ENCODE measurements at places on chromosomes 12 and 14.

DNA sequence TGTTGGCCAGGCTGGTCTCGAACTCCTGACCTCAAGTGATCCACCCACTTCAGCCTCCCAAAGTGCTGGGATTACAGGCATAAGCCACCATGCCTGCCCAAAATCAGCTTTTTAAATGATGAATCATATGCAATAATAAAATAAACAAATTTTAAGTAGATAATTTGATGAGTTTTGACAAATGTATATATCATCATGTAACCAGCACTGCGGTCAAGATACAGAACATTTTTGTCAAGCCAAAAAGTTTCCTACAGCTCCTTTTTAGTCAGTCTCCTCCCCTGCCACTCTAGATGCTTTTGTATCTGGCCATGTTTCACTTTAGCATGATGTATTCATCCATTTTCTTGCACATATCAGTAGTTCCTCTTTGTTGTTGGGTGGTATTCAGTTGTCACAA is 17.2 kb downstream of the FRMD6 start:
- no peak for DNase-seq

GRCh38 chr14:72503696-72504368 is 390.1 kb downstream of the DPF3 start:
- DNase-seq: no peak

DNA sequence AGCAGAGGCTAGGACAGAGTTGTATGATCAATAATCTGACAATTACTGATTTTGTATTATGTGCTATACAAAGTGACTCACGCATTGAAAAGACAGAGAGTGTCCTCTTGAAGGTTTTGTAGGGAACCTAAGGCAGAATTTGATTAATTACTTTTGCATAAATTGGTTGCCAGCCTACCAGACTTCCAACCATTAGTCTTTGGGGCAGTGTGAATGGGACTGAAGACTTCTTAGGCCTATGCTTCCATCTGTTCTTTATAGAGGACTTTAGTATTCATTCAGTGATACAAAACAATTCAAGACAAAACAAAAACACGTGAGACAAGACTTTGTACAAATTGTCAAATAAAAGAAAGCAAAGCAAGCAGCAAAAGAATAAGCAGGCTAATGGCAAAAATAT is 46.5 kb downstream of the ATL1 start:
- no peak for DNase-seq

DNA sequence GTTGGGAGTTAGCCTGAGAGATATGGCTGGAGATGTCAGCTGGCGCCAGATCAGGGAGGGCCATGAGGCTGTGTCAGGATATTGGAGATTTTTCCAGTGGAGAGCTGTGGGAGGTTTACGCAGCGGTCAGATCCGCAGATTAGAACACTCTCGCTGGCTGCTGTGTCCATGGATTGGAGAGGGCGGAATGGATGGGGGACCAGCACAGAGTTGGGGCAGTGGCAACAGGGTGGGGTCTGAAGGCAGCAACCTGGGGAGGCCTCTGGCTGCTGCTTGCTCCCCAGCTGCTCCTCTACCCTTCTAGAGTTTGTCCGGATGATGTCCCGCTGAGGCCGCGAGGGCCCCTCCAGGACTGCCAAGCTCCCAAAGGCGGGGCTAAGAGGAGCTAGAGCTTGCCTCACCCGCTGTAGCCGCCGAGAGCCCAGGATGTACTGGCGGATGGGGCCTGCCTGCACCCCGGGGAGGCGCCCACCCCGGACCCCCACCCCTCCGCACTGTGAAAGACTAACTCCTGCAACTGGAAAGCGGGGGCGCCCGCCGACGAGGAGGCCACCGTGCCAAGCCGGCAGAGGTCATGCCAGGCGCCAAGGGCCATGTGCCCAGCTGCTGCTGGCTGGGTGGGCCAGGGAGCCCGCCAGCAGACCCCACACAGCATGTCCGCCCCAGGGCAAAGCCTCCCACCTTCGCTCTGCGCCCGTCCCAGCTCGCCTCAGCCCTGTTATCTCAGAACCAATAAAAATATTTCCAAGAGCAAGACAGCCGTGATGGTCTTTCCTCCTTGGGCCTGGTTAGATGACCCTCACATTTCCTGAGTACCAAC is 20.2 kb upstream of the MLEC start:
- DNase-seq: no peak

- peak; percentile 37 for DNase-seq
These were observed 3.4 kb upstream of the DHH start for GRCh38 chr12:49098035-49098451.
